Stimulated activated CD4-positive, alpha-beta T cell treated with anti-CD3 and anti-CD28 coated beads, TNF-alpha, amount 100 ng/mL, for 1 hour (primary cell): ENCODE measurements at places on chromosomes 5 and 9.

- no peak for DNase-seq
Measured at GRCh38 chr9:113247640-113248039, 26.3 kb downstream of the SLC31A1 start.

- DNase-seq: no peak
Measured at GRCh38 chr9:33011831-33012230, 10.4 kb upstream of the APTX start.

GRCh38 chr5:23727271-23727670 lies 219.9 kb downstream of the PRDM9 start:
- no peak for DNase-seq

GRCh38 chr9:2720179-2720654 lies 2.9 kb downstream of the KCNV2 start:
- no peak for DNase-seq

- no peak for DNase-seq
Measured at GRCh38 chr9:74309654-74310053, 187.5 kb upstream of the RORB start.

GRCh38 chr5:61115968-61116367 lies 46.3 kb downstream of the SMIM15 start:
- no peak for DNase-seq

DNA sequence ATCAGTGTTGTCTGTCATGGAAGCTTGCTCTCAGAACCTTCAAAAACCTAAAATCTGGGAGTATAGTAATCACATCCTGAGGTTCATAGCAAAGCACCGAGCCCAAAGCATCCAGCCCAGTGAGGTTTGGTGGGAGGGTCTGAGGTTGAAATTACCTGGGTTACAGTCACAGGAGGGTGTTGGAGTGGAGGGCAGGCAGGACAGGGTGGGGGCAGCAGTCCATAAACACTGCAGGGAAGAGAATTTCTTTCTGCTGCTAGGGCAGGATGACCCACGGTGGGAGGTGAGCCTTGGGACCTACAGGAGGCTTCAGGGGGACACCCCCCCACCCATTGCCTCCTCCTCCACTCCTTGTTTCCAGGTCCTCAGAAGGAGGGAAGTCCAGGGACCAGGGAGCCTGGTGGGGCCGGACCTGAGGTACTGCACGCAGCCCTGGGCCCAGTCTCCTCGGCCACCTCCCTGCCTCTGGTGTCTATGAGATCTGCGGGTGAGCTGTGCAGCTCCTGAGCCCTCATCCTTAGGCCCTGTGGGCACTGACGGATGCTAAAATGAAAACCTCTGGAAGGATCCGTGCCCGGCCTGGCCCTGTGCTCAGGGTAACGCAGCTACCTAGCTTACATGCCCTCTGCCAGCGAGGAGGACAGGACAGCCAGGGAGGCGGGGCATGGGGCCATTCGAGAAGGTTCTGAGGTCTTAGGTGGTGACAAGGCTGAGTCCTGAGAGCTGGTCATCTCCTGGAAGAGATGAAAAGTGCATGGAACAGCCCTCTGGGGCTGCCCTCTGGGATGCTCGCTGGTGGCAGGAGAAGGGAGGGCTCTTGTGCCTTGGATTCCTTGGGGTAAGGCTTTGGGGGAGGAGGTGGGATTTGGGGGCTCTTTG lies 1.8 kb upstream of the ADCY2 start:
- no peak for DNase-seq

- DNase-seq: no peak
Measured at GRCh38 chr5:122420537-122421236, 108.7 kb downstream of the SNCAIP start.

- DNase-seq: no peak
Measured at GRCh38 chr5:180235077-180235476, 26.1 kb upstream of the RASGEF1C start.

DNA sequence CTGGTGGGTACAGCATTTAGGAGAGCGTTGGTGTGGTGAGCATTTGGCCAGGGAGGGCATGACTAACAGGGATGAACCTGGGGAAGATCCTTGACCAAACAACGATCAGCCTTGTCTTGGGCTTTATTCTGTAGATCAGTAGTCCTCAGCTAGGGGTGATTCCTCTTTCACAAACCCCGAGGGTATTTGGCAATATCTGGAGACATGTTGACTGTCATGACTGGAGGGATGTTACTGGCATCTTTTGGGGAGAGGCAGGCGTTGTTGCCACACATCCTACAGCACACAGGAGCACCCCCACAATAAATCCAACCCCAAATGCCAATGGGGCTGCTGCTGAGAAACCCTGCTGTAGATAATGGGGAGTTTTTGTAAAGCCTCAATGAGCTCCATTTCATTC lies 43.9 kb downstream of the OSTF1 start:
- DNase-seq: no peak

- DNase-seq: no peak
Measured at GRCh38 chr5:17425385-17426070, 72.5 kb upstream of the TAF11L2 start.

- no peak for DNase-seq
Measured at GRCh38 chr9:113705306-113705927, 170.7 kb upstream of the ZNF618 start.

DNA sequence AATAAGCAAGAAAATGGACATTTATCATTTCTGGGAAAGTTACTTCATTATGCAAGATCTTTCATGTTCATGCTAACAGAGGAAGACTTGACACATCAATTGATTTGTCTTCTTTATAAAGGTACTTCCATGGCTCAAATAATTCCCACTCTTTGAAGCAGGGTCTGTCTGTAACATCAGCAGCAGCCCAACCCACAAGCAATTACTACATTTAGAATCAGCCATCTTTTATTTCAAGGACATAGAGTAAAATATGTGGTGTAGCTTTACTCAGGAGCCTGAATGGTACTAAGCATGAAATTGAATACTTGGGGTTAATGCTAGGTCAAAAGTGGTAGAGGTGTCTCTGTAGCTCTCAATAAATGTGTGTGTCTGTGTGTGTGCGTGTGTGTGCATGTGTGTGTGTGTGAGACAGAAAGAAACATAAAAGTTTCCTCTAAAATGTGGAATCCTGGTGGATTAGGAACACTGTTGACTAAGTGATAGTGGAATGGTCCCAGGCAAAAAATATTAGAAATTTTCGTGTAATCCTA lies 581.1 kb downstream of the CAAP1 start:
- DNase-seq: no peak

DNA sequence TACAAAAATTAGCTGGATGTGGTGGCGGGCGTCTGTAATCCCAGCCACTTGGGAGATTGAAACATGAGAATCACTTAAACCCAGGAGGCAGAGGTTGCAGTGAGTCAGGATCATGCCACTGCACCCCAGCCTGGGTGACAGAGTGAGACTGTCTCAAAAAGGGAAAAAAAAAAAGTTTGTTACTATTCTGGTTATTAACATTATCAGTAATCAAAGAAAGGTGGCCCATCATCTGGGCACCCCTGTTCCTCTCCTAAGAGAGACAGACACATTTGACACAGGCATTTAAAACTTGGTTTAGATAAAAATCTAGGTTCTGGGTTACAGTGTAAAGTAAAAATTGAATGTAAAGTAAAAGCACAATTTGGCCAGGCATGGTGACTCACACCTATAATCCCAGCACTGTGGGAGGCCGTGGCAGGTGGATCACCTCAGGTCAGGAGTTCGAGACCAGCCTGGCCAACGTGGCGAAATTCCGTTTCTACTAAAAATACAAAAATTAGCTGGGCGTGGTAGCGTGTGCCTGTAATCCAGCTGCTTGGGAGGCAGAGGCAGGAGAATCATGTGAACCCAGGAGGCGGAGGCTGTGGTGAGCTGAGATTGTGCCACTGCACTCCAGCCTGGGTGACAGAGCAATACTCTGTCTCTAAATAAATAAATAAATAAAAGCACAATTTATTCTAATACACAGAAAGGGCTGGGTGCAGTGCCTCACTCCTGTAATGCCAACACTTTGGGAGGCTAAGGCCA lies 16.7 kb upstream of the PHYHD1 start:
- DNase-seq: no peak

DNA sequence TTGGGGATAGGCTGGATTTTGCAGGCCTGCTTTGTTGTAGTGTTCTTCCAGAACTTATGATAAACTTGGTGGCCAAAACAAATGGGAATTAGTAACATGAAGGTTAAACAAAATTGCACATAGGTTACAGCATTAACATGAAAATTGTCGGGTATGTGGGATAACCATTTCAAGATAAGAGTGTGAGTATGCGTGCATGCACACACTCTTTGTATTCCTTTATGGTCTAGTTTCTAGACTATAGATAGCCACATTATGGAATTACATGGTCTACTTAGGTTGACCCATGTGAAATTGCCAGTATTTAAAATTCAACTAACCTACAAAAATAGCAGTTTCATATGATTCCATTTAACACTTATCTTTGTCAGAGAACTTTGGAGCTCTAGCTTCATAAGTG lies 1.4 kb downstream of the HMGCR start:
- DNase-seq: no peak

DNA sequence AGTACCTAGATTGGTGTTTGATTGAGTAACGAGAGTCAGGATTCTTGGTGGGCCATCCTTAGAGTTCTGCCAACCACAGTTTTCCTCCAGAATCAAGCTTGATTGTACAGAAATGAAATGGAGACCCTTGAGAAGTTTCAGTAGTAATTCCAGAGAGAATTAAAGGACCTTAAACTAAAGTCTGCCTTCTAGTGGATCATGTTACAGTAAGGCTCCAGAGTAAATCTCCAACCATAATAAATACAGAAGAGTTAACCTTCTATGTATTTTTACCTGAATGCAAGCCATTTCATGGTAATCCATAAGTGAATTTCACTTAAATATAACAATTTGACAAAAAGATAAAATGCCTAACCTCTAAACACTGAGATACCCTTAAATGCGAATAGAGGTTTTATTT lies 53.0 kb upstream of the CNTLN start:
- DNase-seq: no peak

GRCh38 chr5:95083606-95084005 lies 201.3 kb downstream of the MCTP1 start:
- no peak for DNase-seq

- DNase-seq: no peak
Measured at GRCh38 chr9:98708933-98709911, at the start of gene GABBR2. Gene GABBR2, minus strand, starts transcription at chr9:98708935. Its CDS starts 198 bp downstream, at chr9:98708737.

GRCh38 chr9:88106492-88106891 lies 31.8 kb downstream of the SPATA31C2 start:
- no peak for DNase-seq

DNA sequence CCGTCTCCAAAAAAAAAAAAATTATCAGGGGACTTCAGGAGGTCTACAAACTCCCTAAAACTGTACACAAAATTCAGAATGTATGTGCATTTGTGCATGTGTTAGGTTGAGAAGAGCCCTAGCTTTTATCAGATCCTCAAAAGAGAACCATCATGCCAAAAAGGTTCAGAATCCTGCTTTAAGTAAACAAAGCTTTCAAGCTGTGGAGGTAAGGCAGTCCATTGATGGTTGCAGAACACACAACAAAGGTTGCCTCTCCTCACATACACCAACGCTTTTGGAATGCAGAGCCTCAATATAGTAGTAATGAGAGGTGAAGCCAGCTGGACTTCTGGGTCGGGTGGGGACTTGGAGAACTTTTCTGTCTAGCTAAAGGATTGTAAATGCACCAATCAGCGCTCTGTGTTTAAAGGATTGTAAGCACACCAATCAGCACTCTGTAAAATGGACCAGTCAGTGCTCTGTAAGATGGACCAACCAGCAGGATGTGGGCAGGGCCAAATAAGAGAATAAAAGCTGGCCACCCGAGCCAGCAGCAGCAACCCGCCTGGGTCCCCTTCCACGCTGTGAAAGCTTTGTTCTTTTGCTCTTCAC lies 57.9 kb upstream of the RNF38 start:
- no peak for DNase-seq

DNA sequence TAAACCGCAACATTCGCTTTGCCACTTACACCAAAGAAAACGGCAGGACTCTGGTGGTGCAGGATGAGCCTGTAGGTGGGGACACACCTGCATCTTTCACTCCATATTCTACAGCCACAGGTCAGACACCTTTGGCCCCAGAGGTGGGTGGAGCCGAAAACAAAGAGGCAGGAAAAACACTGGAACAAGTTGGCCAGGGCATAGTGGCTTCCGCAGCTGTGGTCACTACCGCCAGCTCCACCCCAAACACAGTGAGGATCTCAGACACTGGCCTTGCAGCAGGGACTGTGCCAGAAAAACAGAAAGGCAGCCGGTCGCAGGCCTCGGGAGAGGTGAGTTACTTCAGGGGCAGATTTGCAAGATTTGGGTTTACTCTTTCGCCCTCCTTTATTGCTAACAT lies 33.8 kb downstream of the KDM3B start:
- no peak for DNase-seq

DNA sequence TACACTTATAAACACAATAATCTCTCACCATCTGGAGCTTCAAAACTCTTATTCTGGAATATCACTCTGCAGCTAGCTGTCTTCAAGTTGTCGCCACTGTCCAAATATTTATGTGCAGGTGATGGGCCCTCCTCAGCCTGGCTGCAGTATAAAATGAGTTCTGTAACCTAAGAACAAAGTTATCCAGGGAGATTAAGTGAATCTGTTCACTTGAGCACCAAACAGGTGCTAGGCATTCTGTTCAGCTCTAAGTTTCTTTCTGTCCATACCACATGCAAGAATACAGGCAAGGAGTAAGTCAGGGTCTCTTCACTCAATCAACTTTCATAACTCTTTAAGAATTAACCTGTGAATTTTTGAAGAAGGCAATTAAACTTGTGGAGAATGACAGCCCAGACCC lies 344.1 kb downstream of the PLK2 start:
- no peak for DNase-seq

DNA sequence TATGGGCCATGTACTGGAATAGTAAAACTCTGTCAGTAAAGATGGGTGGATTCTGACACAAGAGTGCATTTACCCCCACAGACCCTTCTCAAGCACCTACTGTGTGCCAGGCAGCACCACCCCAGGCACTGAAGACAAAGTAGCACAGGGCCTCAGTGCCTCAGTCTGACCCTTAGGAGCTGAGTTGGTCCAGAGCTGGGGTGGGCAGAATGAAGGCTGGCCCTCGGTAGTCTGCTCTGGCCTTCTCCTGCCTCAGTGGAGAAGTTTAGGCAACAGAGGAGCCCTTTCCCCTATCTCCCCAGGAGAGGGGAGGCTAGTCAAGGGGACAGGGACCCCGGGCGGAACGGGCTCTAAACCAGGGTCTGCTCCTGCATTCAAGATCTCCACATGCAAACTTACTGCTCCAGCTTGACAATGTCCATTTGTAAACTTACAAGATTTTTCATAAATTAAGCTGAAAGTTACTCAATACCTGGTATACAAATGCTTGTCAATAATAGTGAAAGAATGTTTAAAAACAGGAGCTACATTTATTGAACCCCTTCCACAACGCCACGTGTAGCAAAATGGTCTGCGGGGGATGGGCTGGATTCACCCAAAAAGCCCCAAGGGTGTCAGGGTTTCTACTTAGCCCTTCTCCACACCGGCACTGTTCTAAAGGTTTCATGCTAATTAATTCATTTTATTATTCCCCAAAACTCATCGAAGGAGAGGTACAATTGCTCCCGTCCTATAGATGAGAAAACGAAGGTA lies 1.5 kb downstream of the VDAC1 start:
- peak; percentile 28 for DNase-seq

DNA sequence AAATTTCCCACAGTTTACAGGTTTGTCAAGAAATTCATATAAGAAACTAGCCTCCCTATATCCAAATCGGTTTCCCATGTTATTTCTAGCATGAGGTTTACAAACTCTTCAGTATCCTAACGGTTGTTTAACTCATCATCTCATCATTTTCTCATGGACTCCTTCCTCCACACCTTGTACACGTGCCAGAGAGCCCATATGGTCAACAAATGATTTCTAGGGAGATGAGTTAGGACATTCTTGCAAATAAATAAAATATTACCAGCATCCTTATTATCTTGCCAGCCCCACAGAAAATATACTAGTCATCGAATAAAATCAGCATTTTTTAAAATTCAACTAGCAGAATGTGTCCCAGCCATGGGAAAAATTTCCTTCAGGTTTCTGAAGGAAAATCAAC lies 285.2 kb downstream of the EBF1 start:
- DNase-seq: no peak

- no peak for DNase-seq
Measured at GRCh38 chr9:6356904-6357303, 28.7 kb downstream of the TPD52L3 start.
